ENCODE measurements at places on chromosomes 2 and 18. TPM values are rescaled to one million over a fixed set of nuclear protein-coding genes. Genes with fewer than 3 reads are reported as not detected.

Gene MC2R
- total RNA-seq: not detected

Gene MYO3B
- not detected for total RNA-seq

GRCh38 chr2:158495175-158495574 lies 38.4 kb downstream of the PKP4 start:
- DNase-seq: no peak

DNA sequence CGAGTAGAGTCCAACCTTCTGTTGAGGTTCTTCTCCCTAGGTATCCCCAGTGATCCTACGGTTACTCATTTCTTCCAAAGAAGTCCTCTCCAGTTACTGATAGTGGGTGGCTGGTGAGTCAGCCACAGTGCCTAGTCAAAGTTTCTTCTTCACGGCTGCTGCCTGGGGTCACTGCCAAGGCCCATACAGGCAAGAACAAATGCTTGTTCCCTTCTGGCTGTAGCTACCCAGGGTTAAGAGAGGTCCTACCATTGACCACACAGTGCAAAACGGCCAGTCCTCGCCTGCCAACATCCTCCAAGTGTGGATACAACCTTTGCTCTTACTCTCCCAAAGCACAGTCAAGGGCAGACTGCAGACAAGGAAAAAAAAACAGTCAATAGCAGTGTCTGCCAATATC lies 2.9 kb upstream of the PTPN4 start:
- no peak for DNase-seq

DNA sequence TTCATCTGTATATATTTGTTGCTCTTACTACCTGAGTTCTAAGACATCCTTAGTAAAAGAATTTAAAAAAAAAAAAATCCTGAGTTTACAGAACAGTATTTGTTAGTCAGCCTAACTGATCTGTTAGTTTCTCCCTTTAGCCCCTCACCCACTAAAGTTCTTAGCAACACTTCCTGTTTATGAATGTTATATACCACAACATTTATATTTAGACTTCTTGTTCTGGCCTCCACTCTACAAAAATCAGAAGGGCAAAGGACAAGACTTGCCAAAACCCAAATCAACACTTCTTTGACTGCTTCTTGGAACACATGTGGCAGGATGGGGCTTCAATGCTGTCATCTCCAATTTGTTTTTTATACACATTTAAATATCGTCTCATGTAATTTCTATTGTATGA lies 71.1 kb downstream of the MGAT5 start:
- DNase-seq: no peak

DNA sequence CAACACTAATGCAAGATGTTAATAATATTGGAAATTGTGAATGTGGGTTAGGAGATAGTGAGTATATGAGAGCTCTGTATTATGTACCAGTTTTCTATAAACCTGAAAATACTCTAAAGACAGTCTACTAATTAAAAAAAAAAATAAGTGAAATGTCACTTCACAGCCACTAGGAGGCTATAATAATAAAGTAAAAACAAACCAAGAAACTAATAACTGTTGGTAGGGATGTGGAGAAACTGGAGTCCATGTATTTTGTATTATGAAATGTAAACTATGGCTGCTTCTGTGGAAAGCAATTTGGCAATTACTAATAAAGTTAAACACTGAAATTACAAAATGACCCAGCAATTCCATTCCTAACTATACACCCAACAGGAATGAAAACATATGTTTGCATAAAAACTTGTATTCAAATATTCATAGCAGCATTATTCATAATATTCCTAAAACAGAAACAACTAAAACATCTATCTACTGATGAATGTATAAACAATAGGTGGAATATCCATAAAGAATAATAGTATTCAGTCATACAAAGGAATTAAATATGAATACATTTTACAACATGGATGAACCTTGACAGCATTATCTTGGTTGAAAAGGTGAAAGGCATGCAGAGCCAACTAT lies 36.2 kb downstream of the CCDC178 start:
- DNase-seq: no peak

GRCh38 chr2:84194949-84195644 lies 264.0 kb downstream of the SUCLG1 start:
- no peak for DNase-seq

DNA sequence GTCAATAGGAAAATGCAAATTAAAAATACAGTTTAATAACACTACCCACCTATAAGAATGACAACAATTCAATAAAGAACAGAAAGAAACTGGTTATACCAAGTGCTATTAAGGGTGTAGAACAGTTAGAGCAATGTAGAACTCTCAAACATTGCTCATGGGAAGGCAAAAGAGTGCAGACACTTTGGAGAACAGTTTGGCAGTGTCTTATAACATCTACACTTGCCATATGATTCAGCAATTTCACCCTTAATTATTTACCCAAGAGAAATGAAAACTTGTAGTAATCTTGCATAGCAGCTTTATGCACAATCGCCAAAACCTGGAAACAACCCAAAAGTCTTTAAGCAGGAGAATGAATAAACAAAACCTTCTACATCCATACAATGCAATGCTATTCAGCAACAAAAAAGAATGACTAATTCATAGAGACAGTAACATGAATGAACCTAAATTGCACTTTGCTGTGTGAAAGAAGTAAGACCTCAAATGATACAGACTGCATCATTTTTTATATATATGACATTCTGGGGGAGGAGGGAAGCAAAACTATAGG lies 455.2 kb downstream of the THSD7B start:
- DNase-seq: no peak

GRCh38 chr2:109340381-109340780 lies 211.4 kb downstream of the SH3RF3 start:
- DNase-seq: no peak

GRCh38 chr2:2795438-2796091 lies 464.5 kb upstream of the MYT1L start:
- peak; percentile 60 for DNase-seq

- DNase-seq: no peak
These were observed 40.1 kb upstream of the CAPN13 start for GRCh38 chr2:30847329-30847728.

- no peak for DNase-seq
These were observed 107.7 kb downstream of the SCG2 start for GRCh38 chr2:223494496-223494895.

DNA sequence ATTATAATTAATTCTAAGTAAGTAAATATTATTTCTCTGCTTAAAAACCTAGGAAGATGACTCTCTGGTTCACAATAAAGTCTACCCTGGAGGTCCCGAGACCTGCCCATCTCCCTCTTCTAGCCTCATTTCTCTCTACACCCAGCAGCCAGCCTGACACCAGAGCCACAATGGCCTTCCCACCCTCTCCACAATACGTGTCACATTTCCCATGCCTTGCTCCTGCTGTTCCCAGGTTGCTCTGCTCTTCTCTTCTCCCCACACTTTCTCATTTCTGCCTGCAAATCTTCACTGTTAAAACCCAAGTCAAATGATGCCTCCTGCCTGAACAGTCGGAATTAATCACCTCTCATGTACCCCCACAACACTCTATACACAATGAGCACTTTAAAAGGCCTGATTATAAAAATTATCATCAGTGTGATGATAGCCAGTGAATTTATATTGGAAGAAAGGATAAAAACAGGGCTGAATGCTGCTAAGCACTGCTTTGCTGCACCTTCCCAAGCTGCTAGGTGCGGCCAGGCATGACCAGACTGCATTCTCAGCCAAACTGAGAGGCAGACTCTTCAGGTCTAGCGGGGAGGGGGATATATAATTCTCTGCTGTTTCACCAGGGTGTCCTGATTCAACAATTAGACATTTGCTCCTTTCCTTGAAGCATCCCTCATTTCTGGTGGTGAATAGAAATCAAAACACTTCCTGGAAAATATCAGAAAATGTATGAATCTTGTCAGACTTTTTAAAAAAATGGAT lies 160.6 kb downstream of the DTNA start:
- no peak for DNase-seq

GRCh38 chr2:126909366-126909765 lies 10.7 kb downstream of the TEX51 start:
- peak; percentile 60 for DNase-seq

GRCh38 chr2:197254776-197255530 lies 55.6 kb downstream of the ANKRD44 start:
- DNase-seq: no peak

DNA sequence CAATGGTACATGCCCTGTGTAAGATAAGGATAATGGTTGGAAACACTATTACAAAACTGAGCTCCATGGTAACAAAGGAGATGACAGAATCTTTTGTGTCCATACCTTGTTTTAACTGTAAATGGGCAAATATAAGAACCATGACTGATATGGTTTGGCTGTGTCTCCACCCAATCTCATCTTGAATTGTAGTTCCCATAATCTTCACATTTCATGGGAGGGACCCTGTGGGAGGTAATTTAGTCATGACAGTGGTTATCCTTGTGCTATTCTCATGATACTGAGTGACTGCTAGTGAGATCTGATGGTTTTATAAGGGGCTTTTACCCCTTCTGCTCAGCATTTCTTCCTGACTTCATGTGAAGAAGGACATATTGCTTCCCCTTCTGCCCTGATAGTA lies 211.7 kb upstream of the RGPD4 start:
- no peak for DNase-seq

GRCh38 chr2:104774631-104775030 lies 79.3 kb upstream of the POU3F3 start:
- no peak for DNase-seq

DNA sequence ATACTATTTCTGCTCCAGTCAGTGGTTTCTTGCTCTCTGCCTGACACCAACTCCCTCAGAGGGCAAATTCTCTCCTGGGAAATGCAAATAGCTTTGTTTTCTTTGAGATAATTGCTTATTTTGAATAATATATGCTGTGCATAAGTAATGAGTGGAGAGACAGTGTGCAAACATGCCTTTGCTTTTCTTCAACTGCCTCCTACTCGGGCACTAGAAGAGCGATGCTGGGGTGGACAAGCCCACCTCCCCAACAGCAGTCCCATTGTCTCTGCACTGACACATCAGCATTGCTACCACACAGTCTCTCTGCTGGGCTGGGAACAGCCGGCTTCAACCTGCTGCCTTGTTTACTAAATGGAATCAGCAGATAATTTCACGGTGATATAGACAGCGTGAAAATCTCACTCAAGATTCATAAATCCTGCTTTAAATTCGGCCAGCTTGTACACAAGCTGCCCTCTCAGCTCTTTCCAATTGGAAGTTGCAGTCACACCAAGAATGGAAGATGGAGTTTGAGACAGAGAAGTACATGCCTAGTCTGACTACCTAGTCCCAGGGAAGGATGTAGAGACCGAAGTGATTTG lies 694.5 kb downstream of the TDRD15 start:
- DNase-seq: no peak

DNA sequence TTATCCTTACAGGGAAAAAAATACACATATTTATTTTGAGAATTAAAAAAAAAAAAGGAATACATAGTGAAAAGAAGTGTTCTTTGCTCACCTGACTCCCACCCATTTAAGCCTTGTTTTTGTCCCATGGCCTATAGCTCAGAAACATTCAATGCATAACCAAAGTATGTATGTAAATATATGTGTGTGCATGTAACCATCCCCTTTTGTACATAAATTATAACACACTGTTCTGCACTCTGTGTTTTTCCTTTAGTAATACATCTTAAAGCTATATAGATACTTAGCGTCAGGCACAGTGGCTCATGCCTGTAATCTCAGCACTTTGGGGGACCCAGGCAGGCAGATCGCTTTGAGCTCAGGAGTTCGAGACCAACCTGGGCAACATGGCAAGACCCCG lies 21.8 kb downstream of the MDH1 start:
- DNase-seq: no peak

DNA sequence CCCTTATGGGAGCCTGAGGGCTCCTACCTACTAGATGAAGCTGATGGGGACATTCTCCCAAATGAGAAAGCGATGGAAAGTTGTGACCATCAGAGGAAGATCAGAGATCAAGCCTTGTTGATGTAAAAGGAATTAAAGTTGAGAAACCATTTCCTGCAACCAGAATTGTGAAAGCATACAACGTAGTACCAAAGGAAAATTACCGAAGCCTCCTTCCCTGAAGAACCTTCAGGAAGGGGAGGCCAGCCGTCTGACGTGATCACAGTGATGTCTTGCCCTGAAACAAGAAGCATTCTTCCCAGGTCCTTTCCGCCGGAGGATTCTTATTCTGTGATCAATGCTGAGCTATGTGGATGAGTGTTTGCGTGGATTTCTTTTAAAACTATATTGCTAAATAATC lies 211.6 kb upstream of the TNP1 start:
- DNase-seq: no peak

Data from mesenteric fat pad (tissue), 1 donor.